GM04503 (cell line): ENCODE measurements at places on chromosomes 6 and 20.

GRCh38 chr20:42920776-42921175 lies 268.9 kb downstream of the PTPRT start:
- DNase-seq: no peak

DNA sequence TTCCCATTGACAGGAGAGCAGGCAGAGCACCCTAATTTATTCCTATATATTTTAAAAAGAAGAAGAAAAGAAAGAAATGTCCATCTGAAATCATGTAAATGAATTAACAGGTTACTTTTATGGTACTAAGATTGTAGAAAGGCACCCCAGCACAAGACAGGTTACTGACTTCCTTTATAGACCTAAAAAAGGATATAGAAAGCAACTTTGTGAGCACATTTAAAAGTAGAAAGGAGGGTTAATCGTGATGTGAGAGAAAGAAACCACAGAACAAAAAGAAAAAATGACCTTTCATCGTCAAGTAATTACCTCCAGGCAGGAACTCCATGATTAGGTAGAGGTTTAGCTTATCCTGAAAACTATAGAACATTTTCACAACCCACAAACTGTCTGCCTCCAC lies 29.9 kb downstream of the STK38 start:
- DNase-seq: no peak

- DNase-seq: no peak
These were observed 529.7 kb upstream of the CITED2 start for GRCh38 chr6:139904158-139904533.

- peak; percentile 91 for DNase-seq
These were observed 599.2 kb downstream of the COL12A1 start for GRCh38 chr6:74606582-74607071.

- no peak for DNase-seq
These were observed at the start of gene DDAH2 for GRCh38 chr6:31728767-31729514. Gene DDAH2 (minus strand): TSS chr6:31729299. CDS start chr6:31729161, 138 bp downstream.

DNA sequence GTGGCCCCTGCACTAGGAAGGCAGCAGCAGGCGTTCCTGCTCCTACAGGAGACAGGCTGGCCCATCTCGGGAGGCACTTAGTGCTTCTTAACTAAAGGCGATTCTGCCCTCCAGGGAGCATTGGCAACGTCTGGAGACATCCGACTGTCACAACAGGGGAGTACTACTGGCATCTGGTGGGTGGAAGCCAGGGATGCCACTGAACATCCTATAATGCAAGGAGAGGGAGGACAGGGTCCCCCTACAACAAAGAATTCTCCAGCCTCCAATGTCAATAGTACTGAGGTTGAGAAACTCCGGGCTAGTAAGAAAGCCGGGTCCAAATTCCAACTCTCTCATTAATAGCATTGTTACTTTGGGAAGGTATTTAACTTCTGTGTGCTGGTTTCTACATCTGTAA lies 119.4 kb upstream of the ARMC2 start:
- no peak for DNase-seq

GRCh38 chr20:50417023-50417329 lies 93.2 kb upstream of the PTPN1 start:
- no peak for DNase-seq
